ENCODE measurements at places on chromosomes 12 and 14. TPM values are rescaled to one million over a fixed set of nuclear protein-coding genes. Genes with fewer than 3 reads are reported as not detected.

The PRR13 gene
- 40.7 TPM for total RNA-seq

The FBXL14 gene
- total RNA-seq: 9.7 TPM

The OVCH1 gene
- not detected for total RNA-seq

The FAM186B gene
- 1.9 TPM for total RNA-seq

The AREL1 gene
- 18.0 TPM for total RNA-seq

The GLIPR1L1 gene
- total RNA-seq: not detected

All from suprapubic skin (tissue), 4 donors.